ENCODE measurements at places on chromosomes 7 and 10. TPM values are rescaled to one million over a fixed set of nuclear protein-coding genes. Genes with fewer than 3 reads are reported as not detected.

Gene TECPR1
- polyA plus RNA-seq = 28.6 TPM

Gene TAS2R4
- polyA plus RNA-seq = 1.3 TPM

- DNase-seq = no peak
These were observed 69.5 kb upstream of the CDK13 start for GRCh38 chr7:39880556-39880955.

DNA sequence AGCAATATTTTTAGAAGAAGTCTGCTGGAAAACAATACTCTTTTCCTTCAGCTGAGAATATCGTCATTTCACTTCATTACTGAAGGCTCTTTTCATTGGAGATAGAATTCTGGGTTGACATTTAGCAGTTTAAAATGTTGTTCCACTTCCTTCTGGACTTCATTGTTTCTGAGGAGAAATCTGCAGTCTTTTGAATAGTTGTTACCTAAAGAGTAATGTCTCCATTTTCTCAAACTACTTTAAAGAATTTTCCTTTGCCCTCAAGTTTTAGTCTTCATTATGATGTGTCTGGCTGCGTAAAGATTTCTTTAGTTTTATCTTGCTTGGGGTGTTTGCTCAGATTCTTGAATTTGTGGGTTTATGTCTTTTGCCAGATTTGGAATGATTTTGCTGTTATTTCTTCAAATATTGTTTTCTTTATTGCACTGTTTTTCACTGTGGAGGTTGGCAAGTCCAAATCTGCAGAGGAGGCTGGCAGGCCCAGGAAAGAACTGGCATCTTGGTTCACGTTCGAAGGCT, 136.3 kb downstream of the DNAJB6 start:
- DNase-seq = no peak

GRCh38 chr7:2289111-2289586, 25.1 kb downstream of the SNX8 start:
- DNase-seq = peak; percentile 91

DNA sequence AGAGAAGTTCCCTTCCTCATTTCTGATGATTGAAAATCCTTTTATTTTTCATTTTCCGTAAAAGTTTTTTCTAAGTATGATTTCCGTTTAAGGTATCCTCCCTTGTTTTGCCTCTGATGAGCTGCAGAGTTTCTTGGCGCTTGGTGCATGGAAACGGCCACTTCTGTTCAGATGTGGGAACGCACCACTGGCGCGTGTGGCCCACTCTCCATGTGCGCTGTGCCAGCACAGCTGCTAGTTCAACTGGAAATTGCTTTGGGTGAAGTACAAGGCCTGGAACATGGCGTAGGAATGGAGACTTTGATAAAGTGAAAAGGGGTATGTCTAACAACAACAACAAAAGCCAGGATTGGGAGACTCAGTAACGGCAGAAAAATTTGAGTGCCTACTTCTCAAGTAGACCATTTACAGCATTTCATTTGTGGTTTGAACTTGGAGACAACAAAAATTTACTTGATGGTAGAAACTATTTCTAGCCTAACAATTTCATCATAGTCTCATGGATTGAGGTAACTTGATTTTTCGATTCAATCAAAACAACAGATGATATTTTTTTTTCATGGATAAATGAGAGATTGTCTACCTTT, 364.2 kb downstream of the SUGCT start:
- DNase-seq = no peak

DNA sequence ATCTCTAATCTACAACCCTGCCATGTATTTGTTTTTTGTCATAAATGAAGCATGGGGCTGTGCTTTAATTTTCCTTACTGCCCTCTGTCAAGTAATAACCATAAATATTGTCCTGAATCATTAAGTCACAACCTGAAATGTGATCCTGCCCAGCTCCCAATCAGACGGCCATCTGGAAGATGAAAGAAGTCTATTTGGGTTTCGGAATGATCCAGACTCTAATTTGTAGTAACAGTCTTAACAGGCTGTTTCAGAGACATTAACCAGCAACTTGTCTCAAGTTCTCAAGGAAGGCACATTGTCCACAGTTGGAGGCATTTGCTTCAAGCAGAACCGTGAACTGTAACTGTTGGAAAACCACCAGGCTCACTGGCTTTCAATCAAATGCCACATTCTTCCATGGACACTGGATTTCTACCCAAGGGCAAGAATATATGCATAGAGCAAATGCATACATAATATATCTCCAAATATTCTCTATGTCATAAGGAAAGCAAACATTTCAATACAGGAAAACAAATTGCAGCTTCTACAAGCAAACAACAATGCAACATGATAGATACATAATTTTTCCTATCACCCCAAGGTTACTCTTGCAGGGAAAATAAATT, 405.2 kb upstream of the NPVF start:
- no peak for DNase-seq

DNA sequence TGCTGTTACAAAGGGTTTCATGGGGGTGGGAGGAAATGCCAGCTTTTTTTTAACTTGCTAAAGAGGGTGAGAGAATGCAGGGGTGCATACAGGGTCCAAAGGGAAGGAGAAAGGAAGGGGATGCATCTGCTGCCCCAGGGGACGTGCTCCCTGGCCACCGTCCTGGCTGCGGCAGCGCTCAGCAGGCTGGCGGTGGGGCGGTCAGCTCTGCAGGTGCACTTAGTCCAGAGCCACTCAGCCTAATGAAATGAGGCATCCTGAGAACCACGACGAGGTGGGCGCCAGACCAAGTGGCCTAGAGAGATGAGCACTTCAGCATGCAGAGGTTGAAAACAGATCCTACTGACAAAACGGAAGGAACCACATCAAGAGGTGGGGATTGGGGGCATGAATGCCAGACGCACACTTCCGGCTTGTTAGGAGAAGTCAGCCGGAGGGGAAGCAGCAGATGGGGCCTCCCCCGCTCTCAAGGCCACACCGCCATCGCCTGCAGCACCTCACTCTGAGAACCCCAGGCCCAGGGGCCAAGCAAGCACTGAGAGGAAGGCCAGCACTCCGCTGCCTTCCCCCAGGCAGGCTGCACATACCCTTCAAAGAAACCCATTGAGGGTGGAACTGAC, 94.5 kb downstream of the MAD1L1 start:
- DNase-seq = no peak

DNA sequence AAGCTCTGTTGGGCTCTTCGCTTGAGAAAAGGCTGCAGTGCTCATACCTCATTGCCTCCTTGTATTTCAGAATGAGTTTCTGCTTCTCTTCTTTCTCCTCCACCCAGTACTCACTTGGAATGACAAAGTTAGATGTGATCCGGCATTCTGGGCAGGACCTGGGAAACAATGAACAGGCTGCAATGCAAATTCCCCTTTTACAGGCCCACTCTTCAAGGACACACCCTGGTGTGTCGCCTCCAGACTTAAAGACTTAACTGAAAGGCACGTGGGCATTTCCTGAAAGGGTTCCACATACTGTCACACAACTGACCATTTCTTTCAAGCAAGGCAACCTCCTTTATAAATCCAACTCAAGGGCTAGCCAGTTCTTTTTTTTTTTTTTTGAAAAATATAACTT, 23.6 kb downstream of the MKRN1 start:
- no peak for DNase-seq

DNA sequence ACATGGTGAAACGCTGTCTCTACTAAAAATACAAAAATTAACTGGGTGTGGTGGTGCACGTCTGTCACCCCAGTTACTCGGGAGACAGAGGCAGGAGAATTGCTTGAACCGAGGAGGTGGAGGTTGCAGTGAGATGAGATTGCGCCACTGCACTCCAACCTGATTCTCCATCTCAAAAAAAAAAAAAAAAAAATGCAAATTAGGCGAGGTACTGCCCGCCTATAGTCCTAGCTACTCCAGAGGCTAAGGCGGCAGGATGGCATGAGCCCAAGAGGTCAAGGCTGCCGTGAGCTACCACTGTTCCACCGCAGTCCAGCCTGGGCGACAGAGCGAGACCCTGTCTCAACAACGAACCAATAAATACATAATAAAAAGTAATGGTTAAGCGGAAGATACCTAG, 1.1 kb upstream of the EIF4H start:
- DNase-seq = no peak

DNA sequence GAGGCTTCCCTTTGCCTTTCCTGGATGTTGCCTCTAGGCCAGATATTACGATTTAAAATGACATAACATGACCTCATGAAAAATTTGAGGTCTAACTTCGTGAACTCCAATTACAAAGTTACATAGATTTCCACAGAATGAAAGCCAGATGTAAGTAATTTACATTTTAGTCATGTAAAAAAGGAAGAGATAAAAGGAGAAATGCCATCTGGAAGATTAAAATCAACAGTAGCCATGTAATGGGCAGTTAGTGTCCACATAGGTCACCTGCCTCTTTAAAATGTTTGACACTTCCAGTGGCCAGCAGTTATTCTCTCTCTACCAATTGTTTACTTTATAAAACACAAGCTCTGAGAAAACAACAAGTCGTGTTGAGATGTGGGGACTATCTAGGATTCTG, 4.1 kb upstream of the VSTM2A start:
- DNase-seq = no peak

- no peak for DNase-seq
These were observed 78.2 kb upstream of the SEC61G start for GRCh38 chr7:54837168-54837567.

DNA sequence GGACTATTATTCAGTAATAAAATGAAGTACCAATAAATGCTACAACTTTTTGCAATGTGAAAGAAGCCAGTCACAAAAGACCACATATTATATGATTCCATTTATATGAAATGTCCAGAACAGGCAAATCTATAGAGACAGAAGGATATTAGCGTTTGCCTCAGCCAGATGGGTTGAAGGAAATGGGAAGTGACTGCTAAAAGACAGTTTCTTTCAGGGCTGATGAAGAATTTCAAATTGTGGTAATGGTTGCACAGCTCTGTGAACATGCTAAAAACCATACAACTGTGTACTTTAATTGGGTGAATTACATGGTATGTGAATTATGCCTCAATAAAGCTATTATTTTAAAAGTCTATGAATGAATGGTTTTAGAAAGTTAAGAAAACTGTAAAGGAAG, 23.9 kb upstream of the REEP3 start:
- DNase-seq = no peak
